ENCODE measurements at places on chromosomes 12 and 14. TPM values are rescaled to one million over a fixed set of nuclear protein-coding genes. Genes with fewer than 3 reads are reported as not detected.

Gene GYS2
- total RNA-seq, result not detected

Gene CLEC12A
- not detected for total RNA-seq

Gene TRIM9
- total RNA-seq, result 12.2 TPM

Gene FSCB
- total RNA-seq, result not detected

Gene TAS2R31
- 0.16 TPM for total RNA-seq

Gene ADAM21
- total RNA-seq, result not detected

Gene KRT2
- total RNA-seq, result 0.03 TPM

Gene OTX2
- total RNA-seq, result not detected

Gene CEP170B
- total RNA-seq, result 27.3 TPM

Gene GPR68
- total RNA-seq, result 0.30 TPM

Gene RNASE2
- not detected for total RNA-seq

Gene FAM186B
- 0.11 TPM for total RNA-seq

Gene MARS1
- 143 TPM for total RNA-seq

Gene PRKCH
- total RNA-seq, result 5.6 TPM

Gene TAS2R42
- total RNA-seq, result not detected

Gene GALNT16
- total RNA-seq, result 3.0 TPM

Gene RIPK3
- total RNA-seq, result not detected

Gene R3HDM2
- 7.9 TPM for total RNA-seq

Gene AQP2
- total RNA-seq, result not detected

Gene SCFD1
- 36.8 TPM for total RNA-seq

Gene ENDOU
- not detected for total RNA-seq

Gene TEX52
- total RNA-seq, result not detected

Gene SYT1
- total RNA-seq, result 6.1 TPM

Gene GZMH
- not detected for total RNA-seq

Gene CFL2
- 112 TPM for total RNA-seq

Gene ASPG
- 0.15 TPM for total RNA-seq

Gene LRIG3
- total RNA-seq, result 5.1 TPM

Gene SIX6
- total RNA-seq, result not detected

Gene LARP4
- total RNA-seq, result 48.9 TPM

Gene GRIN2B
- 4.9 TPM for total RNA-seq

Gene CTSG
- not detected for total RNA-seq

Gene KITLG
- total RNA-seq, result 15.0 TPM

Gene NTS
- total RNA-seq, result 82.2 TPM

Gene KLRF1
- total RNA-seq, result not detected

Gene KCNH3
- total RNA-seq, result 2.2 TPM

Gene RNU4-1
- total RNA-seq, result not detected

Gene TTC9
- total RNA-seq, result 3.8 TPM

Gene CABP1
- 0.40 TPM for total RNA-seq

Gene CCDC197
- total RNA-seq, result not detected

Gene LRP1-AS
- not detected for total RNA-seq

Gene ACSS3
- total RNA-seq, result not detected

Gene TMPRSS12
- not detected for total RNA-seq

Gene KRT1
- total RNA-seq, result not detected

Gene INTS13
- total RNA-seq, result 26.9 TPM

Gene KRT78
- total RNA-seq, result 0.10 TPM

Gene RDH16
- 0.39 TPM for total RNA-seq

Gene SLC16A7
- total RNA-seq, result 0.10 TPM

Gene B4GALNT3
- total RNA-seq, result 0.54 TPM

Gene WNT1
- total RNA-seq, result 0.09 TPM

Gene RAPGEF3
- total RNA-seq, result 0.61 TPM

Gene LRRC43
- total RNA-seq, result not detected

Gene MYO1H
- total RNA-seq, result not detected

Gene RASSF9
- total RNA-seq, result 1.0 TPM

Data from A549 treated with AZD2906 at 1 μM for 4 hours (cell line).